CD4-positive, alpha-beta T cell treated with Interferon gamma for 1 hour (primary cell): ENCODE measurements at places on chromosomes 11 and 22.

DNA sequence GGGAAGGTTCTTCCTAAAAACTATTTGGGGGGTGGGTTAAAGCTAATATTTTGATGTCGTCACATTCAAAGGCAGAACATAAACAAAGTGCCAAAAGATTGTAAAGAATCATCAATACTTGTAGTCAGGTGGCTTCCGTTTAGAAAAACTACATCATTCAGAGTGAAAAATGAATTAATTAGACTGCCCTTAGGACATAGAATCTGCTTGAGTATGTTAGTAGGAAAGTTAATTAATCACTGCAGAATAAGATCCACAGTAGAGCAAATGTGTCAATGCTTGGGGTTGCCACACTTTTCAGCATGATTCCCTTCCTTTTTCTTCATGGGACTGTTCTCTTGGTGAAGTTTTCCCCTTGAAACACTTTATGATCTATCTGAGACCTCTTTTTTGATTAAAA lies 166.8 kb upstream of the MTNR1B start:
- no peak for DNase-seq

DNA sequence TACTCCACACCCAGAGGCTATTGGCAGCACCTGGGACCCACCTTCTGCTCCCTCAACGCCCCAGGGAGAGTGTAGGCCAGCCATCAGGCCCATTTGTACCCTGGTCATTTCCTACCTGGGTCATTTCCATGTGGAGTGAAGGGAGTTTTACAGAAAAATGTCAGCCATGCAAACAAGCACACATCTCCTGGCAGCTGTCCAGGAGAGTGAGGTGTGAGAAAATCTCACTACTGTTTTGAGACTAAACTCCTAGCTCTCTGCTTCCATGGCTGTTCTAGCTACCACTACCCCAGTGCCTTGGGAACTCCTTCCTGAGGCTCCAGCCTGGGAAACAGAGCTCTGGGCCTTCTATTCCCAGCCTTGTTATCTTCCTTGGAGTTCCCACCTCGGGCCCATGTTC lies 2.8 kb upstream of the TMPRSS13 start:
- DNase-seq = no peak

DNA sequence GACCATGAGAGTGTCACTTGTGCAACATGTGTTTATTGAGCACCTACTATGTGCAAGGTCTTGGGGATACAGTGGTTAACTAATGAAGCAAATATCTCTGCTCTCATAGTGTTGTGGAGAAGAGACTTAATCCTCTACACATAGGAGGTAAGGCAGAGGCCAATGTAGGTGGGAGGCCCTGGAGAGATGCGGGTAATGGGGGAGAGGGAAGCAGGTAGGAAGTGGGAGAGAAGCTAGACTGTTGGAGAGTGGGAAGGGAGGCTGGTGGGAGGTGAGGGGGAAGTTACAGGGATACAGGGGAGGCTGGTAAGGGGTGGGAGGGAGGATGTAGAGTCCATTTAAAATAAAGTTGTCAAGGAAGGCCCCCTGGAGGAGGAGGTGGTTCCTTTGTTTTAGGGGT lies 240.0 kb downstream of the MIAT start:
- no peak for DNase-seq

DNA sequence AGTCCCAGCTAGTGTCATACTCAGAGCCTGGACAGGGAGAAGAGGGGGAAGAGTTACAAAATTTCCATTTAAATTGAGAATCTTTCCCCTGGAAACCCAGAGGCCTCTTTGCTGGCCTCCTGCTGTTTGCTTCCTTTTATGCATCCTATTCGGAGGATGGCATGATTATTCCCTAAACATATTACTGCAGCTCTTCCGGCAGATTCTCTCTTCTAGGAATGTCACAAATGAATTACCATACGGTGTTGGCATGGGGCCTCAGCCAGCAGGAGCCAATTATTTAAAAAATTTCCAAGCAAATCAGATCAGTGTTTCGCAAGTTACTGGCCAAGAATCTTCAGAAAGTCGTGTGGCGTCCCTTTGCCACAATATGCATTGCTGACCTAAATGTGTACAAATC lies 326.7 kb upstream of the NCAM1 start:
- DNase-seq = no peak

DNA sequence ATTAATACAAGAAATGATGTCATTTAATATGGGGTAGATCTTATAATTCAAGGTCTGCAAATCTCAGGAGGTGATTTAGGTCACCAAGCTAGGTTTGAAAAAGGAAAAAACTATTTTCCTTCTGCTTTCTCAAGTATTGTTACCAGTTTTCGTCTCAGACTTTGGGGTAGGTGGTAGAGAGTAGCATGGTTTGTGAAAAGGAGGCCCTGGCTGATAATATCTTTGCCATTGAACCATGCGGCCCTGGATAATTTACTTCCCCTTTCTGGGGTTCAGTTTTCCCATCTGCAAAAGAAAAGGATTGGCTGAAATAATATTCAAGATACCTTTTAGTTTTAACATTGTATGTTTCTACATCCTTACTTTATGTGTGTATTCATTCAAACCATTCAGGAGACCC lies 92.1 kb downstream of the WNT11 start:
- DNase-seq = no peak

DNA sequence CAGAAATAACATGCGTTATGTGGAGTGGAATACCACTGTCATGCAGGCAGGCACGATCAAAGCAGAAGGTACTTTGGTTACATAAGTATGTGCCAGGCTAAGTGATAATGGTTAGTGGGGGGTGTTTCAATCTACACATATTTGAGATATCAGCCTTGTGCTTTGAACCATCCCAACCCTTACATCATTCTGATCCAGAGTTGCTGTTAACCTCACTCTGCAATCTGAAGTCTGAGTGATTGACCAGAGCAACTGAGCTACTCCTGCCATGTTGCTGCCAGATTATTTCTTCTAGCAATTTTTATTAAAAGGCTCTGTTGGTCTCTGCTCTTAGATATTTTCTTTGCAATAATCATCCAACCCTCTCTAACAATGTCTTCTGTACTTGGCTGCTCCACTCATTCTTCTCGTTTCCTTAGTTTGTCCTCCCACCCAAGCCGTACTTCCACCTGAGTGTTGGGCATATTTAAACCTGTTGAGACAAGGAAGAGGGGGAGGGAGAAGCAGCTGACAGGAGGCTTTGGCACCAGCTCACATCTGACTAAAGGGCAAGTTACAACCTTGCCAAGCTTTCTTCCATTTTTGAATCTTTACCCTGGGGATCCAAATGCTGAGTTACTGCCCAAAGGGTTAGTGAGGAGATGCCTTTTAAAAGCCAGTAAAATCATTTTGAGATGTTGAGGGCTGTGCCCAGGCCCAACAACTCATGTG lies 114.1 kb upstream of the SESN3 start:
- DNase-seq = no peak

DNA sequence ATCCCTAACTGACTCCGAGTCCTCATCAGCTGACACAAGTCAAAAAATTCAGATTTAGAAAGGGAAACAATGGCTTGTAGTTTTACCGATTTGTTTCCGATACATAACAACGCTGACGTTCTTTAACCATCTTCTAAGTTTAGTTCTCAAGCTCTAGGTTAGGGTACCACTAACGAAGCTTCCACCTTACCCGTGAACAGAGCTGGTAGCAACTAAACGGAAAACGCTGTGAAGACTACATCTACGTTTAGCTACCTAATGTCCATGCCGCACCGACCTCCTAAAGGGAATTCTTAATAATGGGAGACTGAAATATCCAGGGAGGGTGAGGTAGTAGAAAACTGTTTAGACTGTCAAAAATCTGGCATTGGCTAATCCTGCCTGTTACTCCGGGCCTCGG lies 1.0 kb downstream of the NUP98 start:
- DNase-seq = no peak

DNA sequence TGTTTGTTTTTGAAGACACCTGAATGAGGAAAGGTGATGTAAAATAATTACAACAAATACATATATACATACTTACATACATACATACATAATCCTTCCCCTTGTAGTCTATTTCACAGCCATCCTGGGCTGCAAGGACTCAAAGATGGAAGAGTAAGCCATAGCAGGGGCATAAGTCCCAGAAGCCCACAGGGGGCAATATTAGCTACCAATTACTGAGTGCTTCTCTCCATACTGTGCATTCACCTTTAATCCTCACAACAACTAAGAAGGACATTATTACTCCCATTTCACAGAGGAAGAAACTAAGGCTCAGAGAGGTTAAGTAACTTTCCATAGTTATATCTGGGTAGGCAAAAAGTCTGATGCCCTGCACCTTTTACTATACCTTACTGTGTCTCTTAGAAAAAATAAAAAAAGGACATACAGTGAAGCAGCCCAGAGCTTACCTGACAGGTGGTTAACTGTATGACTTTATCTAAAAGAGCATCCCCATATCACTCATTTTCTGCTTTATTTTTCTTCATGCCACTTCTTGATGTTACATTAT lies 2.7 kb downstream of the SERGEF start:
- no peak for DNase-seq

- no peak for DNase-seq
Measured at GRCh38 chr11:111730871-111731591, 35.2 kb downstream of the PPP2R1B start.

DNA sequence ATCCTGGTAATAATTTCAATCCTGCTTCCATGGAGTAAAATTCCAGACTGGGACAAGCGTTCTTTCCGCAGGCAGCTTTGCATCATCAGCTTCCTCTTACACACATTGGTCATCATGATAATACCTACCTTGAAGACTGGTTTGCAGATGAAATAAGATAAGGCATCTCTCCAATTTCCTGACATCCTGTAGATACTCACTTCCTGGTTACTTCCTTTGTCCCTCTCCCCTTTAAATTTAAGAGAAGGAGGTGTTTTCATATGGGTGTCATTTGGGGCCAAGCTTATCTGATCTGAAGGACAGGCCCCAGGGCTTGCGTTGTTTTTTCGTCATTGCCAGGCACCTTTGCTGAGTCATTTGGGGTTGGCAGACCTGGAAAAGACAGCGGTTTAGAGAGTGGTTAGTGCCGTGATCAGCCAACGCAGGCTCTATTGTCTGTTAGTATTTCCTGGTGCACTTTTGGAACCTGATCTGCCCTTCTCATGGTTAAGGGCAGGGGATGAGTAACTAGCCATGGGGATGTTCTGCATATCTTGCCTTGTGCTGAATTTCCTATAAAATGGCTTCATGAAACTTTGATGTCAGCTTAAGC lies 24.1 kb downstream of the GRAMD1B start:
- DNase-seq = peak; percentile 42

DNA sequence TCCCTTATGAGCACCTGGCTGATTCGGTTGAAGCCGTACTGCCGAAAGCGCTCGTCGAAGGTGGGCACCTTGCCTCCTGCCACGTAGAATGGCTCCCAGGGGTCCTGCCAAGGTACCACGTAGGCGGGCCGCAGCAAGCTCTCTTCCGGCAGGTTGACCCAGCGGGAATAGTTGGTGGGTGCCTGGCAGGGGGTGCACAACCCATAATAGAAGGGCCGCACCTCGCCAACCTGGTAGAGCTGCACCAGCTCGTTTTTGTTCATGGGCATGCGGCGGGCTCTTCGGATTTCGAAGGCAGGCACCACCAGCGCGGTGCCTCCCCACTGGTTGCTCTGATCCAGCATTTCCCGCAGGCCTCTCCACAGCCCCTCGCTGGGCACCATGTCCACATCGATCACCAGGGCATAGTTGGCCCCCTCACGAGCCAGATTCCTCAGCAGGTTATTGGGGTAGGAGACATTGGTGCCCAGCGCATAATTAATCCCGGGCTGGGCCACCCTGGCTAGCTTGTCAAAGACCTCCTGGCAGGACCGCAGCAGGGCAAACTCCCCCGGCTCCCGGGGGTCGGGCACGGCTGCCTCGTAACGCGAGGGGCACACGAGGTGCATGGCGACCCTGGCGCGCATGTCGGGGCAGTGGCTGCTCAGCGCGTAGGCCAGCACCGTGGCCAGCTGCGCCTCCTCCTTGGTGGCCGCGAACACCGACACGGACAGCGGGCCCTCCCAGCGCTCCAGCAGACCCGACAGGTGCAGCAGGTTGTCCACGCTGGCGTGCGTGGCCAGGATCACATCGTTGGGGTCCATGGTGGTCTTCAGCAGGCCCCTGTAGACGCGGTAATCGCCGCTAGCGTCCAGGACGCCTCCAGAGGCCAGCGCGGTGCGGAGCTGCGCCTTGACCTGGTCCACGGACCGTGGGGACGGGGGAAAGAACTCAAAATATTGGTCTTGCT lies 679 bp downstream of the B4GAT1 start:
- no peak for DNase-seq

- DNase-seq = no peak
Measured at GRCh38 chr11:69086152-69087132, 37.7 kb downstream of the TPCN2 start.

DNA sequence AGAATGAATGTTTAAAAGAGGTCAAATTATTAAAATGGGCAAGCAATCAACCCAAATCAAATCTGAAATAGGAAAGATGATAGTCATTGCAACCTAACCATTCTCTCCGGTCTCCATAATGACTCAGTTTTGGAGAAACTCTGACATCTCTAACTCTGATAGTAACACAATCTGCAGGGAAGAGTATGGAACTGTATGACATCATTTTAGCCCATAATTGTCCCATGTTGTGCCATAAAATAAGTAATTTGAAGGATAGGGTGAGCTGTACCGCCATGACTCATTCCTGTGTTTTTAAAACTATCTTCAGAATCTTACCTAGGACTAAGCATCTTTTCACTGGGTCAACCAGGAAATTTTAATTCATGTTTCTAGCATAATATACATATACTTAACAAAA lies 350.8 kb downstream of the DLG2 start:
- DNase-seq = no peak

DNA sequence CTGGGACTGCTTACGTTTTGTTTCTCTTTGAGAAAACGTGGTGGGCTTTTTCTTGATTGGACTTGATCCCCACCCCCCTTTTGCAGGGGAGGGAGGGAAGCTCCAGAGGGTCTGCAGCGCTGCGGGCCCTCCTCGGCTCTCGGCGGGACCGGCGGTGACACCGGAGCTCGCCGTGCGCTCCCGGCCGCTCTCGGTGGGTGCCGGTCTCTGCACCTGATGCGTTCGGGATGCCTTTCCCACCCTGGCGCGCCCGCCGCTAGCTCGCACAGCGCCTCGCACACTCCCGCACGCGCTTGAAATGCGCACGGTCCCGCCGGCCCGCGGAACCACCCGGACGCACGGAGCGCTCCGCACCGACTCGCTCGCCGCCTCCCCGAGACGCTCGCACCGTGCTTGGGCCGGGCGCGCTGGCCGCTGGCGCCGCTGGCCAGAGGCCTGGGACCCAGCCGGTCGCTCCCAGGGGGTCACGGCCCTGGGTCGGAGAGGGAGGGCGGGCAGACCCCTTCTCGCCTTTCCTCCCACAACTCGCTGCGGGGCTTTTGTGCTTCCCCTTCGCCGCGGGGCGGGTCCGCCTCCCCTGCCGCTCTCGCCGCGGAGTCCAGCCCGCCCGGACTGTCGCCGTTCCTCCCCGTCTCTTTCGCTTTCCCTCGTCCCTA lies 1.0 kb downstream of the ZBTB16 start:
- no peak for DNase-seq

DNA sequence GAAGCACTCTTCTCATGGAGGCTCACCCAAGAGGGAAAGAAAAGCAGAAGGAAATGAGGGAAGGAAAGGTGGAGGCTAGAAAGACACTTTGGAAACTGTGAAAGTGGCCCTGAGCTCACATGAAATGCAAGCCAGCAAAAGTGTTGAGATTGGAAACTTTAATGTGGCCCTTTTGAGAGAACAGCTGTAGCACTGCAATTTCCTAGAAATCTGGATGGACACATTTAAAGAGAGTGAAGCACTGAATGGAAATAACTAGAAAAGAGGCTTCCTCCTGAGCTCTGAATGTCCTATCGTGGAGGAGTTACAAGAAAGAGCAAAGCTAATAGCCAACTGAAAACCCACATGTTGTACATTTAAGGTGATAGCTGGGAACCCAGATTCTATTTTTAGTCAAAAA lies 56.0 kb downstream of the LIF start:
- DNase-seq = no peak
